ENCODE measurements at places on chromosomes 2 and 18.

DNA sequence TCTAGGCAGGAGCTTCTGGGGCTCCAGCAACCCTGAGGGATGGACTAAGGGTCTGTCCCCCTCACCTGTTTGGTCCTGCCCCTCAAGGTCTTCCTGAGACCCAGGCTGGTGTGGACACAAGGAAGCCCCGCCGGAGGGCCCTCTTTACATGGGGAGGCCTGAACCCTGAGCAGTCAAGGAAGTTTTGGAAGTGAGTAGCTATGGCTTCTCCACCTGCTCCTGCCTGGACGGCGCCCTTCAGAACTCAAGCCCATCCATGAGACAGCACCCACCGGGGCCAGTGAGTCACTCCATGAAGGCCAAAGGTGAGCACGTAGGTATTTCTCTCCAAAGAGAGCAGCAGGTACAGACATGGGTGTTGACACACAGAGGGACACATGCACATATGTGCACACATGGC is 98.2 kb upstream of the CTDP1 start:
- no peak for DNase-seq

DNA sequence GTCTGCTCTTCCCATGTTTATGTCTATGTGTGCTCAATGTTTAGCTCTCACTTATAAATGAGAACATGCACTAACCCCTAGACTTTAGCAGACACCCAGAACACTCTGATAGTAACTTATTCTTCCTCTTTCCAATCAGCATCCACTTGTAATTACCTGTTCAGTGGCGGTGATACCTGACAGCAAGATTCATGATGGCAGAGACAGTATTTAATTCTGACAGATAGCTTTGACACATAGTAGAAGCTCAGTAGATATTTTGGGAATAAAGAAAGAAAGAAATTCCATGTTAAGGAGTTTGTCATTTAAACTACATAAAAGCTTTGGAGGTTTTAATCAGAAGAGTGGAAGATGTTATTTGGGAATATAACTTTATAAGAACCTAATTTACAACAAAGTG is 171.3 kb downstream of the CDH7 start:
- DNase-seq: no peak

DNA sequence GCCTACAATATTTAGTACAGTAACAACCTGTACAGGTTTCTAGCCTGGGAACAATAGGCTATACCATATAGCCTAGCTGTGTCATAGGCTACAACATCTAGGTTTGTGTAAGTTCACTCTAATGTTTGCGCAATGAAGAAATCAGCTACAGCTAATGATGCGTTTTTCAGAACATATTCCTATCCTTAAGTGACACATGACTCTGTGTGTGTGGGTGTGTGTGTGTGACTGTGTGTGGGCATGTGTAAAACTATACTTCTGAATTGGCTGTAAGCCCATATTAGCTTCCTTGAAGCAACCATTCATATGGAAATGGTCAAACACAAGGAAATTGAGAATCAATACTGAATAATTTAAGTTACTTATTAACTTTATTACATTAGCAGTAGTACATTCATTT is 120.8 kb upstream of the SULT1C3 start:
- DNase-seq: no peak

DNA sequence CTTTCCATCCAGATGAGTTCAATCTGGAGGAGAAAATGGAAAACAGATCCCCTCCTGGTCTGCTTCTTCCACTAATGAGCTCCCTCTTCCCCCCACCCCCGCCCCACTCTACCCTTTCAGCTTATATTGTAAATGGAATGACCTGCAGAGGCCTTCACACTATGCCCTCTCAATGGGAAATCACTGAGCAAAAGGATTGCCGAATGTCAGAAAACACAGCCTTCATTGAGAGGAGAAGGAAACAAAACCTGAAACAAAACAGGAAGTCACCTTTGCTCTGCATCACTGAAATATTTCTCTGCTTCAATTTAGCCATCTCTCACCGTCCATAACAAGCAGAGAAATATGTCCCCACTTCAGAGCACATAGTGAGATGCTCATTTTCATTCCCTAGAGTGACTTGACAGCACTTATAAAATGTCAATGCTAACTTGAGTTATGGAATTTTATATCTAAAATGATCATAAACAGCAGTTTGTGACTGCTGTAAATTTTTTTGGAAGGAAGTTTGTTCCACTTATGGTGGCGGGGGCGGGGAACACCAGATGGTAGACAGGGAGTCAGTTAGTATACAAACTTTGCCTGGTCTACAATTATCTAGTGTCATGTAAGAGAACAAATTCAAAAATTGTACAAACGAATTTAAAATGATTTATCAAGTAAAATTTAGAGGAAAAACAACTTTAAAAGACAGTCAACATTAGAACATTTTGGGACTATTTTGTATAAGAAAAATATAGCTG is 1.8 kb upstream of the FRZB start:
- DNase-seq: no peak

DNA sequence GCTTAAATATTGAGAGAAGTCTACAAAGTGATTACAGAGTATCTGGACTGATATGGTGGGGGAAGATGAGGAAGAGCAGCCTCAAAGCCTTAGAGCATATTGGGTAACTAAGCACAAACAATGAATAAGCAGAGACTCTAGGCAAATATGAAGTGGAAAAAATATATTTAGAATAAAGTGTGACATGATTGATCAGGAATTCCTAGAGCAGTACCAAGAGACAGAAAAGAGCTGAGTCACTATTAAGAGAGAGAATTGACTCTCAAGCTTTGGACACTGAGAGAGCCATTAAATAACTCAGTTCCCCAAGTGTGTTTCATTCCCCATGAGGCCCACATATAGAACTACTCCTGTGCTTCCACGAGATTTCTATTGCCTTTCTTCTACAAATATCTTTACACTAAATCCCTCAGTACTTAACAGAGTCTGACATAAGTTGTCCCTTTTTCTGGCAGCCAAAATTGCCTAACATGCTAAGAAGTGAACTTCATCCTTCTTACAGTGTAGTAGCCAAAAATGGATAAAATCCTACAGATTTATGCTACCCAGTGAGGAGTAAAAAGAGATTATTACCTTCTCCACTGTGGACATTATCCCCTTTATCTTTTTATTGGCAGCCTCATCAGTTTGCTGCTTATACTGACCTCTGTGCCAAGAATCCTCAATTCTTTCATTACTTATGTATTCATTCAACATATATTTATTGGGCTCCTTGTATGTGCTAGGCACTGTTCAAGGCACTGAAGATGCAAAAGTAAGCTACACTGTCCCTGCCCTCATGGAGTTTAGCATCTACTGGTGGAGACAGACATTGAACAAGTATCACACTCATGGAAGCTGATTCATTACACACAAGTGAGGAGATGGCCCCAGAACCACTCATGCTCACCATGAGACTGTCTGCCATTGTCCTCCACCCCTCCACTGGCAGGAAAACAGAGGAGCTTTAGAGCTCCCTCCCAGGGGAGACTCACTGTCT is 45.4 kb downstream of the SLC40A1 start:
- no peak for DNase-seq

DNA sequence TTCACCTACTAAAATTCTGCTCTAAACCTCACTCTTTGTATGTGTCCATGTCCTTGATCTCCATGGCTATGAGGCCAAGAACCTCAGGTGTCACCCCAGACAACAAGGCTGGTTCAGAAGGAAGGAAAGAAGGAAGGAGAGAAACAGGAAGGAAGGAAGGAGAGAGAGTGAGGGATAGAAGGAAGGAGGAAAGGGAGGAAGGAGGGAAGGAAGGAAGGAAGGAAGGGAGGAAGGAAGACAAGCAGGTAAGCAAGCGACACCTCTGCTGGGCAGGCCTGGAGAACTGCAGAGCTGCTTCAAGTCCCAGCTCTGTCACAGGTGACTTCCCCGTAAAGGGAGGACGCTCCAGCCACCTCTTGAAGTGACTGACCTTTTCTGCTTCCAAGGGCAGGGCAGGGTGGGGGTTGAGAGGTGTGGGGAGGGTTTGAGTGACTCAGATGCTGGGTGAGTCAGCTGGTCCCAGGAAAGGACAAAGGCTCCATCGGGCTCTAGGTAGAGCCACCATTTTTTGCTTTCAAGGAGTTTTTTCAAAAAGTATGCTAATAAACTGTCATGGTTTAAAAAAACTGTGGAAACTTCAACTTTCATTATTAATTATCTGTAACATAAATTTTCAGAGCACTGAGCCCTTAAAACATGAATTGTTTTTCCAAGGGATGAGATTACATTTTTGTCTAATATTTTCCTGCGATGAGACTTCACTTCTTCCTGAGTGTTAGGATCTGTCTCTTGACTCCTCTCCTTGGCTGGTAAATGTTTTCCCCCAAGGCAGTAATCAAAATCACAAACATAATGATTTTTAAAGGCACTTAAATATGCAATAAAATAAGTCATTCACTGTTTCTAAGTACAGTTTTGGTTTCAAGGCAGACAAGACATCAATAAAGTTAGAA is 90.1 kb upstream of the L3MBTL4 start:
- DNase-seq: no peak

DNA sequence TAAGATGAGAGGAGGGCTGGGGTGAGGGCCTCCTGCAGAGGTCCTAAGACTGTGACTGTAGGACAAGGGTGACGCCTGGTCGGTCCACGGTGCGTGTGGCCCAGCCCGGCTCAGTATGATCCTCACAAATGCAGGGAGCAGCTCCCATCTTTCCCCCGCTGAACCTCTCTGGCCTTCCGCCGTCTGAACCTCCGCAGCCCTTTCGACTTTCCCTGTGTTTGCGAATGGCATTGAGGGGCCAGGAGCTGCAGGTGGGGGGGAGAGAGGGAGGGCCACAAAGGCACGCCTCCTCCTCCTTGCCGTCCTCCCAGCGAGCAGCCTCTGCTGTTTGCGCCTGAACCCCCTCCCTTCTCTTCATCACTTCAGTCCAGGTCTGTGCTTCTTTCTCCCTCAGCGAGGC is 68.6 kb upstream of the PXDN start:
- DNase-seq: no peak

GRCh38 chr2:162091325-162092007 is 17.5 kb upstream of the DPP4 start:
- peak; percentile 21 for DNase-seq

DNA sequence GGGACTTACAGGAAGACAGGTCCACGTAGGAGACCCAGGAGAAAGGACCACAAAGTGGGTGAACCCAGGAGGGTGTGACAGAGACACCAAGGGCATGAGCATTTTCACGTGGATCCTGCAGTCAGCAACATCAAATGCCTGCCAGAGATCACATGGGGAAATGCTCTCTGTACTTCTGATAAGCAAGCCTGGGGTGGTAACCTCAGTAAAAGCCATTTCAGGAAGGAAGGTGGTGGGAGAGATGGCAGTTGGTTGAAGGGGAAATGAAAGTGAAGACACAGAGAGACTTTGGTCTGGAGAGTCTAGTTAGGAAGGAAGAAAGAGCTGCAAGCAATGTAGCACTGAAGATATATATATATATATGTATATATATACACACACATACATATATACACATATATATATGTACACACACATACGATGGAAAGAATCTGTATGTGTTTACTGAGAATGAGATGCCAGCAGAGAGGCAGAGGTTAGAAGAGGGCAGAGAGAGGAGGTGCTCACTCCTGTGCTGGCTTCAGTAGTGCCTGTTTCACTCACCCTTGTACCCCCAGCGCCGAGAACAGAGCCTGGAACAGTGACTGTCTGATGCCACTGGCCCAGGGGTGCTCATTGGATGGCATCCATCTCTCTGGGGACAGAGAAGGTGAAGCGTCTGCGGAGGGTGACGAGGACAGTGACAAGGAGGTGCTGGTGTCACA is 314.9 kb downstream of the AFF3 start:
- DNase-seq: peak; percentile 7

DNA sequence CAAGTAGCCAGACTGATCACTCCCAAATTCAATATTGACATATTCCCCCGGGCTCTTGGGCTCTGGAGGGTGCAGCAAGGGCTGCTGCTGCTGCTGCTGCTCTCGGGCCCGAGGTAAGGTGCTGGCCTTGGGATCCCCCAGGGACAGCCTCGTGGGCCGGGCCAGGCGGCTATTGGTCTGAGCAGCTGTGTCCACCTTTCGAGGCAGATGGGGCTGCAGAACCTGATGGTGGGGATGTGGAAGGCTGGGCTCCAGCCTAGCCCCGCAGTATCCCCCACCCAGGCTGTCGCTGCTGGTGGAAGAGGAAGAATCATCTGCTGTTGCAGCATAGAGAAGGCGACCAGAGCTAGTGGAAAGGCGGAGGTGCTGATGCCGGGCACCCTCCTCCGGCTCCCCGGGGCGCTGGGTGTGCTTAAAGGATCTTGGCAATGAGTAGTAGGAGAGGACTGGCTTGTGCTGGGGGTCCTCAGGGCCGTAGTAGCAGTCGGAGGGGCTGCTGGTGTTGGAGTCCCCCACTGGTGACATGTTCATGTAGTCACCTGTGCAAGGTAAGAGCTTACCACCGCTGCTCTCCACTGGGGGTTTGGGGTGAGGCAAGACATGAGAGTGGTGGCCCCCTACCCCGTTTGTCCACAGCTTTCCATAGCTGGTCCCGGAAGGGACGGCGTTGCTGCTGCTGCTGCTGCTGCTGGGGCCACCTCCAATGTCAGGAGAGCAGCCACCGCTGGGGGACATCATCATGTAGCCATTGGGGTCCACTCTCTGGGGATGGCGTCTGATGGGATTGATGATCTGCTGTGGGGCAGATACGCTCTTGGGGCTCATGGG is 3.4 kb downstream of the IRS1 start:
- DNase-seq: no peak

- DNase-seq: no peak
Measured at GRCh38 chr2:208798698-208799097, 392.1 kb downstream of the PTH2R start.

DNA sequence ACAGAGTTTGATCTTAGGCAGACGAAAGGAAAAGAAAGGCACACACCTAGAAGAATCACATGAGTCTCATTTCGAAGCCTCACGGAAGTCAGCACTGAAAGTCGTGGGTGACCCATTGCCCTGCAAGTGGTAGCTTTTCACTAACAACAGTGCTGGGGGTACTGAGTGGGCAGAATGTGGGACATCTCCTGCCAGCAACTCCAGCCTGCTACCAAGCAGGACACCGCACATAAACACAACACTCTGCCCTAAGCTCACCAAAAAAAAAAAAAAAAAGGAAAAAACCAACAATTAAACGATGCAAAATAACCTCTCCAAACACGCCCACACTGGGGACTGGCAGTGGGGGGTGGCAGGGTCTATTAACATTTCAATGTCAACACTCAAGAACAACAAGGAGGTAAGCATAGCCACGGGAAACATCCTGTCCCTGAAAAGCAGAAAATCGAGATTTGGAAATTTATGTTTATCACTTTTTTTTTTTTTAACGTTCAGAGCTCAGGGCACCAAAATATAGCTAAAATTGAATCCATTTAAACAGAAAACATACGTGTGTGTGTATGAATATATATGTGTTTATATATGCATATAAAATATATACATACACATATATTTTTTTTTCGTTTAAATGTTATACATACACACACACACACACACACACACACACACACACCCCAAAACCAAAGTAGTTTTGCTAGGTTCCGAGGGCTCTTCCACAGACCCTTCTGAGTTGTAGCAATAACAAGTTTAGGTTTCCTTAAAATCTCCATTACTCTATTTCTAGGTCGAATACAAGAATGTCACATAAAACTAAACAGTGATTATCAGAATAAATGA is 2.2 kb downstream of the INO80D start:
- no peak for DNase-seq

DNA sequence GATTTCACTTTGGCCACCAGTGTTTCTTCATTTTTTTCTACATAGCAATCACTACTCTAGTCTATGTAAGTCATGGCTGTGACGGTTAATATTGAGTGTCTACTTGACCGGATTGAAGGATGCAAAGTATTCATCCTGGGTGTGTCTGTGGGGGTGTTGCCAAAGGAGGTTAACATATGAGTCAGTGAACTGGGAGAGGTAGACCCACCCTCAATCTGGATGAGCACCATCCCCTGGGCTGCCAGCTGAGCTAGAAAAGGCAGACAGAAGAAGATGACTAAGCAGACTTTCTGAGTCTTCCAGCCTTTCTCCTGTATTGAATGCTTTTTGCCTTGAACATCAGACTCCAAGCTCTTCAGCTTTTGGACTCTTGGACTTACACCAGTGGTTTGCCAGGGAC is 265.0 kb upstream of the SLC8A1 start:
- no peak for DNase-seq

All from CD4-positive, alpha-beta T cell treated with Interferon alpha-2 for 1 hour (primary cell).